ENCODE measurements at places on chromosomes 3 and 15. TPM values are rescaled to one million over a fixed set of nuclear protein-coding genes. Genes with fewer than 3 reads are reported as not detected.

AHSG gene
- not detected for total RNA-seq

GNAT1 gene
- not detected for total RNA-seq

ONECUT1 gene
- total RNA-seq: not detected

SEMA5B gene
- total RNA-seq: not detected

CSPG5 gene
- total RNA-seq: not detected

CAPN3 gene
- total RNA-seq: 2.3 TPM

GOLGA6L7 gene
- total RNA-seq: not detected

C3orf70 gene
- total RNA-seq: 2.4 TPM

RASGRP1 gene
- total RNA-seq: 1.8 TPM

SH2D7 gene
- not detected for total RNA-seq

ROBO1 gene
- 21.8 TPM for total RNA-seq

ZNF502 gene
- total RNA-seq: 3.6 TPM

ANKRD34C gene
- not detected for total RNA-seq

MLF1 gene
- total RNA-seq: 4.9 TPM

Measured in cardiac atrium fibroblast (primary cell).